B cell (primary cell): ENCODE measurements at places on chromosomes 4 and X.

DNA sequence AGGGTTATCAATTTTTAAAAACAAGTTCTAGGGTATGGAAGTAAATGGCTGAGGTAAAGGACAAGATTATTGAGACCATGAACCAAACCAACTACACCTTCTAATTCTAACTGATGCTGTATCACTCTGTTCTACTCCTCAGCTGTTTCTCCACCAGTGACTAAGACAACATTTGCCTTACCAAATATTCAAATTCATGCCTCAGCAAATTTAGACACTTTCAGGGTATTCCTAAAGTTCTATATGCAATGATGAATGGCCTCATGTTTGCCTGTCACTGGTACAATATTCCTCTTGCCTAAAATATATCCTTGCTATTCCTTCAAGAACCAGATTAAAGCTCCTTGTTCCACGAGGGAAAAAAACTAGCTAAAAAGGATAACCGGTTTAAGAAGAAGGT is 5.0 kb downstream of the RPL9 start:
- no peak for DNase-seq

DNA sequence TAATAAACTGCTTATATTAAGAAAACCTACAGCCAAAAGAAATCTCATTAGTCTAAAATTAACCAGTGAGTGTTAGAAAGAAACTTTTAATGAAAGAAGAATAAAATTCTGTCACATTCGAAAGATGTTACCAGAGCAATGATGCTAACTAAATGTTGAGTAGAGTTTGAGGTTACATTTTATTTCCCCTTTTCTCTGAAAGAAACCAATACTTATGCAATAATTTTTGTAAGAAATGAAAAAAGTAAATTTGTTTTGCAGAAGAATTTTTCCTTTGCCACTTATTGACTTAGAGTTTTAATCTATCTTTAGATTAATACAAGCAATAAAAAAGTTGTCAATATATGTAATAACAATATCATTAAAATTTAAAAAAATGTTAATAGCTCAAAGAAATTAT is 574.0 kb upstream of the GALNTL6 start:
- no peak for DNase-seq

DNA sequence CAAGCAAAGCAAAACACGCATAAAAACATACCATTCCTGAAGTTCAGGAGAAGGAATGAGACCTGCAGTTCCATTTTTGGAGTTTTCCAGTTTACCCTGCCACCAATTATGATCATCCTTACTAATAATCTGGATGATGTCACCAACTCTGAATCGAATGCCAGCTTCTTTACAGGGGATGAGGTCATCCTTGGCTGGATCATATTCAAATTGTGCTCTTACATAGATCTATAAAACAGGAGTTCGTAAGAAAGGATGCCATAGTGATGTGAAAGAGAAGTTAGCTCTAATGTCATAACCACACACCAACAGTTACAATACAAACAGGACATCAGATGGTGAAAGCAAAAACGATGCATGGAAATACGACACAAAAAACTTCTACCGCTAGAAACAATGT is 106.5 kb downstream of the NYX start:
- no peak for DNase-seq

DNA sequence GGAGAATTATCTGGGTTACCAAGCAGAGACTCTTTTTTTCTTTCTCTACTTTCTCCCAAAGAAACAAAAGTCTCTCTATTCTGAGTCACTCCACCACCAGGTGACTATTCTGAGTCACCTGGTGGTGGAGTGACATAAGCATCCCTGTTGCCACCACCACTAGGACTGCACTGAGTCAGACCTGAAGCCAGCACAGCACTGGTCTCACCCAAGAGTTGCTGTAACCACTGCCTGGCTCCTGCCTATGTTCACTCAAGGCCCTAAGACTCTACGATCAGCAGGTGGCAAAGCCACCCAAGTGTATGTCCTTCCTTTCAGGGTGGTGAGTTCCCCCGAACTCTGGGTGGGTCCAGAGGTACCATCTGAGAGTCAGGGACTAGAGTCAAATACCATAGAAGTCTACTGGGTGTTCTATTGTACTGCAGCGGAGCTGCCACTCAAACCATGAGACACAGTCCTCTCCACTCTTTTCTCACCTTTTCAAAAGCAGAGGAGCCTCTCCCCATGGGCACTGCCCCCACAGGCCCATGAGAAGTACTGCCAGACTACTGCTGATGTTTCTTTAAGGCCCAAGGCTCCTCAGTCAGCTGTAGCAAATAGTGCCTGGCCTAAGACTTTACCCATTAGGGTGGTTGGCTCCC is 209.6 kb upstream of the IRS4 start:
- no peak for DNase-seq

DNA sequence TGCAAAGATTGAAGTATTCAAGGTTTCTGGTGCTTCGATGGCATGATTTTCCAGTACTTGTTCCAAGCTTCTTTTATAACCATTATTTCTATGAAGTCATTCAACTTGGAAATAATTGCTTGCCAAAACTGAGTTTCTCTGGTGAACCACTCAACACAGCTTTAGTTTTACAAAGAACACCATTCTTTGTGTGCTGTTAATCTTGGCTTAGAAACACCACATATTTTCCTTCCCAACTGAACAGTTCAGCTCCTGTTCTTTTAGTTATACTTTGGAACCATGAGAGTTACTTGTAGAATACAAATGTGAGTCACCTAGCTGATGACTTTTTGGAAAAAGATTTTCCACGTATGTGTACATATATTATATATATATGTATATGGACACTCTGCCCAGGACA is 32.7 kb downstream of the TMEM47 start:
- DNase-seq: no peak
